ENCODE measurements at places on chromosomes 2 and 18.

- no peak for DNase-seq
Measured at GRCh38 chr2:176370467-176371171, 101.4 kb downstream of the MTX2 start.

DNA sequence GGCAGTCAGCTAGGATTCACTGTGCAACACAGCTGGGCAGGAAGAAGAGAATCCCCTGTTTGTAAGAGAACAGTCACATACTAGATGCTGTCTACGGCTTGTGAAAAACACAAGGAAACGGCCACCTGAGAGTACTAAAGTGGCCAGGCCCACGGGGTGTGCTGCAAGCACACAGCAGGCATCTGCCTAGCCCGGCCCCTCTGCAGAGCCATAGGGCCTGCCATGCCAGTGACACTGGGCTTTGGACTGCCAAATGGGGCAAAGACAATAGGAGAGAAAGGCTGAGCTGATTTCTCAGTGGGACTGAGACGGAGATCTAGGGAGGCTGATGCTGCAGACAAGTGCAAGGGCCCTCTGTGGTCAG is 10.3 kb downstream of the TUBB6 start:
- DNase-seq: no peak

DNA sequence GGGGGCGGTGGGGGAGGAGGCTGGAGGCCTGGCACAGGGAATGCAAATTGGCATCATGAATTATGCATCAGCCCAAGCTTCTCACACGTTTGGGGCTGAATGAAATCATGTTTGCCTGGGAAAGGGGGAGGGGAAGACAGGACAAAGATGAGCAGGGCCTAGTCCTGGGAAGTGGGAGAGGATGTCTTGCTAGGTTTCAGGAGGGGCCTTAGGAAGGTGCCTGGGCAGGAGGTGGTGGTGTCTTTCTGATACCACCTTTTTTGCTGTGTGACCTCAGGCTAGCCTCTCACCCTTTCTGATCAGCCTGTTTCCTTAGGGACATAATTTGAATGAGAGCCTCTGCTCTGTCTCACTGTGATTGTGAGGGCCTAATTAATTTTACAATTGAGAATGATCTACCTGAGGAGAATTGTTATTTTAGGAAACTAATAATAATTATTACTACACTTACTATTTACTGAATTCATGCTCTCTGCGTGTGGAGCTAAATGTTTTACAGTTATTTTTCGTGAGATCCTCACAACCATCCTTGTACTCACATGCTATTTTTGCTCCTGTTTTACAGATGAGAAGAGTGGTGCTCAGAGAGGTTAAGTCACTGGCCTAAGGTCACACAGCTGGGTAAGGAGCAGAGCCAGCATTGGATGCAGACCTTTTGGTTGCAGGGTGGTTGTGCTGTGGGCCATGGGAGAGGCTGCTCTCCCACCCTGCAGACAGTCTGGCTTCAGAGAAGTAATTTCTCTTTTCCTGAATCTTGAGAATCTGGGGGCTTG is 39.6 kb downstream of the INHBB start:
- no peak for DNase-seq

DNA sequence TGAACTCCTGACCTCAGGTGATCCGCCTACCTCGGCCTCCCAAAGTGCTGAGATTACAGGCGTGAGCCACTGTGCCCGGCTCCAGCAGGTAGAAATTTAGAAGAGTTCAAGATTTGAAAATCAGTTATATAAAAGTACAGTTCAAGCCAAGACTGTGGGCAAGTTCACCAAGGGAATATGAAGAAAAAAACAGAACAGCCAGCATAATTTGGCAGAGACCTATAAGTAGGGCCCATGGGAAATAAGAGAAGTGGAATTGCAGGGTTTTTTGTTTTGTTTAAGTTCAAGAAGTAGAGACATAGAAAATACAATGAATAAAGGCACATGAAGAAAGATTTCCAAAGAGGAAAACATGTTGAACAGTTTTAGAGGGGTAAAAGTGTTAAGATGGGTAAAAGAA is 57.9 kb downstream of the BAZ2B start:
- DNase-seq: peak; percentile 8

GRCh38 chr2:80244905-80245584 is 59.5 kb downstream of the LRRTM1 start:
- no peak for DNase-seq

DNA sequence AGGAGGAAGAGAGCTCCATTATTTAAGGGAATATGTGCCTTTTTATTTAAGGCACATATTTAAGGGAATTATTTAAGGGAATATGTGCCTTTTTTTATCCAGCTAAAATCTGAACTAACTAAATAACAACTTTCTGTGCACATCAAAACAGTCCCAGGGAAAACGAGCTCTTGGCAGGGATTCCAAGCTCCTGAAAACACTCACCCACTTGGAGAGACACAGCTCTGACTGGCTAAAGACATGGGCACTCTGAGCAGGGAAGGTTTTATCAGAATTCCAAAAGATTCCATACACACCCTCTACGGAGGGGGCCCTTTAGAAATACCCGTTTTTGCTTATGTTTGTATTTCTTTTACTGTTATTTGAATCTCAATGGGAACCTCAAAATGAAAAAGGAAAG is 181.0 kb downstream of the ZNF516 start:
- no peak for DNase-seq

All from choroid plexus epithelial cell (primary cell).